Vagina (tissue), 2 donors: ENCODE measurements at places on chromosomes 13 and 19.

DNA sequence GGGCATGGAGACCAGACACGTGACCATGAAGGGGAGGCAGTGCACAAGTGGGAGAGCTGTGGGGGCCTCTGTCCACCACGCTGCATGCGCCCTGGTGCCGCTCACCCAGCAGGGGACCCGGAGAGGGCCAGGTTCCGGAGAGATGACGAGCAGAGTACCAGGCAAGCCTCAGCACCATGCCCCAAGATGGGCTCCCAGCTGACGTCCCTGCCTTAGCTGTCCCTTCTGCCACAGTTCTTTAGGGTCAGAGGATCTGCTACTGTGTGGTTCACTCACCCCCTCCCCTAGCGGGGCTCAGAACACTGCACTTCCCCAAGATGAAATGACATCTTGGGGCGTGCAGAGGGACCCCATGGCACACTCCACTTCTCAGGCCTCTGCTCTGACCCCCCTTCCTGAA is 9.6 kb upstream of the PRKD2 start:
- H3K27ac ChIP-seq: no peak overlapping the region
- H3K4me3 ChIP-seq: no peak overlapping the region
- no peak for DNase-seq
- no peaks in the 10 kb centered on the region for H3K27me3 ChIP-seq
- H3K36me3 ChIP-seq: no peaks in the 10 kb centered on the region
- peaks cover 23% of the 10 kb centered on the region for H3K4me1 ChIP-seq

GRCh38 chr13:73321043-73321442 is 262.2 kb downstream of the KLF5 start:
- no peaks in the 10 kb centered on the region for H3K27me3 ChIP-seq

GRCh38 chr13:48582084-48582483 is 49.2 kb upstream of the RCBTB2 start:
- H3K27me3 ChIP-seq: no peaks in the 10 kb centered on the region
- H3K36me3 ChIP-seq: no peaks in the 10 kb centered on the region
- H3K4me1 ChIP-seq: peaks cover 38% of the 10 kb centered on the region
- H3K4me3 ChIP-seq: no peak overlapping the region
- H3K27ac ChIP-seq: no peak overlapping the region

GRCh38 chr19:3363841-3364500 is 2.4 kb upstream of the NFIC start:
- H3K36me3 ChIP-seq: no peaks in the 10 kb centered on the region
- no peaks in the 10 kb centered on the region for H3K27me3 ChIP-seq
- peaks cover 66% of the 10 kb centered on the region for H3K4me1 ChIP-seq

DNA sequence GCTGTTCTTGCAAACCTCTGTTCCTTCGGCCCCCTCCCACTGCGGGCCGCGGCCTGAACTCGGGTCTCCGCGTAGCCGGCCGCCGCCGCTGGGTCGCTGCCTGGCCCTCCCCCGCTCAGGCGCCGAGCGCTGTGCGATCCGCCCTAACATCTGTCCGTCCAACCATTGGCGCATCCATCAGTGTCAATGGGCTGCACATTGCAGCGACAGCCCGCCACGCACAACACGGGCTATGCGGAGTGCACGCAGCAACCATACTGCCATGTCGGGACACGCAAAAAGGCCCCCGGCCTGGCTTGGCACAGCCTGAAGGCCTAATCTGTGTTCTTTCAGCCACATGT is 2.6 kb upstream of the TSHZ3 start:
- H3K4me3 ChIP-seq: peak overlapping the region; percentile 72
- peak overlapping the region; percentile 90 for H3K27ac ChIP-seq
- no peaks in the 10 kb centered on the region for H3K27me3 ChIP-seq
- no peaks in the 10 kb centered on the region for H3K36me3 ChIP-seq
- peaks cover 21% of the 10 kb centered on the region for H3K4me1 ChIP-seq
- DNase-seq: no peak

GRCh38 chr19:37695144-37695899 is 24.2 kb downstream of the ZNF607 start:
- no peak overlapping the region for H3K4me3 ChIP-seq
- H3K27me3 ChIP-seq: no peaks in the 10 kb centered on the region
- H3K4me1 ChIP-seq: peaks cover 15% of the 10 kb centered on the region

- H3K27me3 ChIP-seq: no peaks in the 10 kb centered on the region
- H3K27ac ChIP-seq: no peak overlapping the region
- no peak overlapping the region for H3K4me3 ChIP-seq
- no peaks in the 10 kb centered on the region for H3K4me1 ChIP-seq
Observed at GRCh38 chr13:50326811-50327210, 311.6 kb downstream of the KCNRG start.

DNA sequence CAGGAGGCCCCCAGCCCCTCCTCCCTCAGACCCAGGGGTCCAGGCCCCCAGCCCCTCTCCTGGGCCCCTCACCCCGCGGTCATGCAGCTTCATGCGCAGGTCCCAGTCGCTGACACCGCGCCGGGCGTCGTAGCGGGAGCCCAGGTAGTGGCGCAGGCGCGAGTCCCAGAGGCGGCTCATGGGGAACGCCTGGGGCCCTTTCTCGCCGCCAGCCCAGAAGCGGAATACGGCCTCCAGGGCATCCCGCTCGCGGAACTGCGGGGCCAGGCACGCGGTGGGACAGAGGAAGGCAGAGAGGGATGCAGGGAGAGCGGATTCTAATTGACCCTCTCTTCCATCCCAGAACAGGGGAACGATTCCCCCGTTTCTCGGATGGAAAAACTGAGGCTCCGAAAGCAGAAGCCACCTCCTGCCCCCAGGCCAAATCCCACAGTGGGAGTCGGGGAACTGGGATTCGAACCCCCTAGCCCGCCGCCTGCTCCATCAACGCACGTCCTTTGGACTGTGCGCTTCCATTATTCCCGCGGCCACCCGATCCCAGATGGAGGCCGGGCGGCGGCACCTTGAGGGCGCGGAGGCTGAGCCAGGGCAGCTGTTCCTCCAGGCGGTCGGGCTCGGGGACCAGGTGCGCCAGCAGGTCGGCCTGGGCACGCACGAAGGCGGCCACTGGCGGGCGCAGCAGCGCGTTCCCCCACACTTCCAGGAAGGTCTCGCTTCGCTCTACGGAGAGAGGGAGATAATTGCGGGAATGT is 4.2 kb upstream of the TNNI3 start:
- no peaks in the 10 kb centered on the region for H3K27me3 ChIP-seq
- H3K27ac ChIP-seq: no peak overlapping the region
- H3K4me3 ChIP-seq: no peak overlapping the region
- no peak for DNase-seq
- no peaks in the 10 kb centered on the region for H3K36me3 ChIP-seq
- H3K4me1 ChIP-seq: peaks cover 25% of the 10 kb centered on the region

DNA sequence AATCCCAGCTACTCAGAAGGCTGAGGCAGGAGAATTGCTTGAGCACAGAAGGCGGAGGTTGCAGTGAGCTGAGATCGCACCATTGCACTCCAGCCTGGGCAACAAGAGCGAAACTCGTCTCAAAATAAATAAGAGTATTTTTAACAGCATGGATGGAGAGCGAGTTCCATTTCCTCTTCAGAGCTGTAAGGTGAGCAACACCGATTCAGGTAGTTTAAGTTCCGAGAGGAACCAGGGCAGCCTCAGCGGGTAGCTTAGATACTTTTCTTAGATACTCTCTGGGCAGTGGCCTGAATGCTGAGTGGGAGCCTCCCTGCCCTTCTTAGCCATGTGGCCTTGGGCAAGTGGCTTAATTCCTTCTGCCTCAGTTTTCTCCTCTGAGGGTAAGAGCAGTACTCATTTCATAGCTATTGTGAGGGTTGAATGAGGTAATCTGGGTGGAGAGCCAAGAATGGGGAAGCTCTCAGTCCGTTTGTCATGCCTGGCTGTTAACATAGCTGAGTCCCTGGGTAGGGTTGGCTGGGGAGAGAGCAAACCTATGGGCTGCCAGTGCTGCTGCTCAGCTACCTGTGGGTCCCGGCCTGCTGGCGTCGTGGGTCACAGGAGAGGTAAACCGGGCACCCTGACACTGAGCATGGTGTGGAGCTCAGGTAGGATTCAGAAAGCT is 4.1 kb downstream of the ATP11A start:
- H3K4me3 ChIP-seq: no peak overlapping the region
- no peak overlapping the region for H3K27ac ChIP-seq
- H3K36me3 ChIP-seq: no peaks in the 10 kb centered on the region
